T-cell (primary cell): ENCODE measurements at places on chromosomes 11 and 22.

DNA sequence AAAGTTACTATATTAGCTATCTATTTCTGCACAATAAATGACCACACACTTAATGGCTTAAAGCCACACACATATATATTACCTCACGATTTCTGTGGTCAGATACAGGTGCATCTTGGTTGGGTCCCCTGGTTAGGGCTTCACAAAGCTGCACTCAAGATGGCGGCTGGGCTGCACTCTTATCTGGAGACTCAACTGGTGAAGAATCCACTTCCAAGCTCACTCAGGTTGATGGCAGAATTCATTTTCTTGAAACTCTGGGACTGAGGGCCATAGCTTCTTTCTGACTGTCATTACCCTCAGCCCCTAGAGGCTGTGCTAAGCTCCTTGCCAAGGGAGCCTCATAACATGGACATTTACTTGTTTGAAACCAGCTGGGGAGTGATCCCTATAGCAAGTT lies 5.1 kb upstream of the MS4A10 start:
- H3K27ac ChIP-seq = no peak overlapping the region
- DNase-seq = no peak
- peaks cover 2% of the 10 kb centered on the region for H3K27me3 ChIP-seq

DNA sequence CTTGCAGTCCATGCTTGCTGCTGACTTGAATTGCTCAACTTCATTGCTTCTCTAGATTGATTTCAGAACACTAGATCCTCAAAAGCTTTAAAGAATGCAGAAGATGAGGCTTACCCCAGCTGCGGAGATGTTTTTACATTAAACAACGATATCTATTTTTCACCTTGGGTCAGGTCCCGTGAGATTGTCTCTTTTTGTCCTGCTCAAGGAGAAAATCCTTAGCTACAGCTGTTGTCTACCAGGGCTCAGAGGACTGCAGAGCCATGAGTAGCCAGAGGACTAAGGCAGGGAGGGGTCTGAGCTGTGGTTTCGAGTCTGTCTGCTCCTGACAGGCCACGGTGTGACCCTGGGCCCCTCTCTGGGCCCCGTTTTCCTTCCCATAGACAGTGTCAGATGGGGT lies 51.4 kb downstream of the PKNOX2 start:
- no peak overlapping the region for H3K4me3 ChIP-seq
- H3K27me3 ChIP-seq = peaks cover 44% of the 10 kb centered on the region
- H3K36me3 ChIP-seq = no peaks in the 10 kb centered on the region
- no peak overlapping the region for H3K27ac ChIP-seq
- DNase-seq = no peak

GRCh38 chr11:16982256-16982671 lies 31.9 kb downstream of the PLEKHA7 start:
- no peak overlapping the region for H3K27ac ChIP-seq
- H3K4me1 ChIP-seq = peaks cover 17% of the 10 kb centered on the region
- no peak overlapping the region for H3K4me3 ChIP-seq
- H3K36me3 ChIP-seq = no peaks in the 10 kb centered on the region
- DNase-seq = no peak

DNA sequence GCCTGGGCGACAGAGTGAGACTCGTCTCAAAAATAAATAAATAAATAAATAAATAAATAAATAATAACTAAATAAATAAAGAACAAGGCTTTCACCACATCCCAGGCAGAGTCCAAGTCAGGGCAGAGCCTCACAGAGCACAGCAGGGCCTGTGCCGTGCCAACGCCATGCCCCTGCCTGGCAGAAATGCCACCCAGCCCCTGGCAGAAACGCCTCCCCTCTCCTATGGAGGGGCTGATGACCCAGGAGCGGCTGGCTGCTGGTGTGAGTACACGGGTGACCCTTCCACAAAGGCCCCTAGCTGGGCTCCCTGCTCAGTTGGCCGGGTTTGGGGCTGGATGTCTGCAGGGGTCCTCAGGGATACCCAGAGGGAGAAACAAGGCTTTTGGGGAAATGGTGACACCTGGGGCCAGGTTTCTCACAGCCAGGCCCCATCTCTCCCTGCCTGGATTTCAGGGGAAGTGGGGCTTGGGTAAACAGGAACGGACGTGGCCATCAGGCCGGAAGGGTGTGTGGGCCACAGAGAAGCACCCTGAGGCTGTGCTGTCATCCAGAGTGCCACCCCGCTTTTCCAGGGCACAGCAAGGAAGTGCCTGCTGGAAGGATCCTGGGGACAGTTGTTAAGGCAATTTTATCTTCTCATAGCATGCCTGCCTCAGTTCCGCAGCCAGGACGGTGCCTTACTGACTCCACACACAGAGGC lies 5.1 kb downstream of the BID start:
- no peak overlapping the region for H3K4me3 ChIP-seq
- peaks cover 18% of the 10 kb centered on the region for H3K4me1 ChIP-seq
- no peak overlapping the region for H3K27ac ChIP-seq
- no peaks in the 10 kb centered on the region for H3K36me3 ChIP-seq

GRCh38 chr22:21447694-21448402 lies 19.3 kb upstream of the TMEM191C start:
- H3K27me3 ChIP-seq = no peaks in the 10 kb centered on the region
- no peak for DNase-seq

DNA sequence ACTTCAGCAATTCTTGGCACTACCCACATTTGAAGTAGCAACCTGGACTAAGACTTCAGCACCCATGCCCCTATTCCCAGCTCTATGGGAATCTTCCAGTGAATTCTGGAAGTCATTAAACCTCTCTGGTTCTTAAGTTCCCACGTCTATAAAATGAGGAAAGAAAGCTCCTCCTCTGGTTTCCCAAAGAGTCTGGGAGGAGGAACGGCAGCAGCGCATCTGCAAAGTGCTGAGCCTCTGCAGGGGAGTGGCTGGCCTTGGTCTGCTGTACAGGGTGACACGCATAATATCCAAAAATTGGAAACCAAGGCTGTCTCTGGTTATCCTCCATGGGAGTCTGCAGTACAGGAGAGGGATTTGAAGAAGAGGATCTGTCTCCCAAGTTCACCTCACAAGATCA lies 73.6 kb upstream of the TP53I11 start:
- no peaks in the 10 kb centered on the region for H3K36me3 ChIP-seq
- peaks cover 9% of the 10 kb centered on the region for H3K4me1 ChIP-seq
- no peak overlapping the region for H3K4me3 ChIP-seq
- no peaks in the 10 kb centered on the region for H3K27me3 ChIP-seq
- no peak overlapping the region for H3K27ac ChIP-seq

DNA sequence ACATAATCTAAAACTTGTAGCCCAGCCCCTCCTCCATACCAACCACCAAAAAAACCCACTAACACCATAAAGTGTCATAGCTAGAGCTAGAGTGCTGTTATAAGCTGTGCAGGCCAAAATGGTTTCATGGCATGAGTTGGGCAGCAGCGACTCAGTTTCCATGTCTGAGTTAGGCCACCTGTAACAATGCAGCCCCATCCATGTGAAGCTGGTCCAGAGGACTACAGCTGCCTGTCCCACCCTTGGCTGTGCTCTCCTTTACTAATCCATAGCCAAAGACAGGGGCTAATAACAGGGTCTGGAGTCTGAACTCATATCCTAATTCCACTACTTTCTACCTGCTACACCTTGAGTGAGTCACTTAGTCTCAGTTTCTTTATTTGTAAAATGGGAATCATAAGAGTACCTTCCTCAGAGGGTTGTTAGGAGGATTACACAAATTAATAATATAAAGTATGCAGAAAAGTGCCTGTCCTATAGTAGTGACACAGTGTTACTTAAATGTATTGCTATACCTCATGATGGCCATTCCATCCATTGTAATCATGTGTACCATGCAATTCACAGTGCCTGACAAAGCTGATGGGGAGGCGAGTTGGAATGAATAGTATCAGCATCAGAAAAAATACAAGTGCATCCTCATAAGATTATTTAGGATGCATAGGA lies 20.6 kb downstream of the KCNQ1OT1 start:
- DNase-seq = no peak
- H3K36me3 ChIP-seq = no peaks in the 10 kb centered on the region
- no peaks in the 10 kb centered on the region for H3K4me1 ChIP-seq
- H3K4me3 ChIP-seq = no peak overlapping the region
- no peaks in the 10 kb centered on the region for H3K27me3 ChIP-seq

GRCh38 chr11:67292671-67293070 lies 3.6 kb downstream of the ANKRD13D start:
- peaks cover 43% of the 10 kb centered on the region for H3K4me1 ChIP-seq
- no peaks in the 10 kb centered on the region for H3K36me3 ChIP-seq
- H3K27me3 ChIP-seq = no peaks in the 10 kb centered on the region
- no peak overlapping the region for H3K4me3 ChIP-seq

DNA sequence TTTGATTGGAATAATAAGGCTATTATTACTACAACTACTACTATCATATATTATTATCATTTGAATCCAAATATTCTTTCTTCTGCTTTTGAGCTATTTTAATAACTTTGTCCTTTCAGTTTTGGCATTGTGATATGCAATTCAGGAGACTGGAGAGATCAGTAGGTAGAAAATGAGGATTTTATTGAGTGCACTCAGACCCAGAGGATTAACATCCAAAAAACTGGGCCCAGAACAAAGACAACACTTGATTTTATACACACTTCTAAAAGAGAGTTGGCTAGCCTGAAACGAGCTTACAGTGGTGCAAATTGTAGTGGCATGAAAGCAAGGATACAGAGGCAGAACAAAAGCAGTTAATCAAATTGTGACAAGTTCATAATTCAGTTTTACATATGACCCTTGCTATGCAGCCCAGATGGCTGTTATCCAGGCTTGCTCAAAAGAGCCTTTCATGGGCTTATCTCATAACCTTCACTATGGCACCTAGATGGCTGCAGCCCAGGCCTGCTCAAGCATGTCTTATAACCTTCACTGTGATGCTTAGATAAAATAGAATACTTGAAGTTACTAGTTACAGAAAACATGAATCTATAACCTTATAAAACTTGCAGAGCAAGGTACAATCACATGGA lies 796.3 kb upstream of the RAG2 start:
- DNase-seq = no peak
- no peak overlapping the region for H3K4me3 ChIP-seq
- H3K27ac ChIP-seq = no peak overlapping the region
- no peaks in the 10 kb centered on the region for H3K27me3 ChIP-seq

GRCh38 chr11:13051257-13051656 lies 42.1 kb downstream of the RASSF10 start:
- DNase-seq = no peak
- no peak overlapping the region for H3K27ac ChIP-seq
- no peaks in the 10 kb centered on the region for H3K4me1 ChIP-seq
- H3K36me3 ChIP-seq = no peaks in the 10 kb centered on the region

- no peaks in the 10 kb centered on the region for H3K36me3 ChIP-seq
- H3K27ac ChIP-seq = no peak overlapping the region
- H3K4me1 ChIP-seq = no peaks in the 10 kb centered on the region
- H3K4me3 ChIP-seq = no peak overlapping the region
- H3K27me3 ChIP-seq = no peaks in the 10 kb centered on the region
These were observed 1036.0 kb downstream of the OPCML start for GRCh38 chr11:132496341-132496740.

- H3K4me1 ChIP-seq = no peaks in the 10 kb centered on the region
- no peak for DNase-seq
- peaks cover 37% of the 10 kb centered on the region for H3K27me3 ChIP-seq
- no peaks in the 10 kb centered on the region for H3K36me3 ChIP-seq
These were observed 557.7 kb downstream of the BRD1 start for GRCh38 chr22:49269928-49270327.

GRCh38 chr22:47143249-47143938 lies 380.9 kb downstream of the TBC1D22A start:
- H3K4me1 ChIP-seq = no peaks in the 10 kb centered on the region
- no peaks in the 10 kb centered on the region for H3K27me3 ChIP-seq
- DNase-seq = no peak
- H3K27ac ChIP-seq = no peak overlapping the region
- H3K4me3 ChIP-seq = no peak overlapping the region
- no peaks in the 10 kb centered on the region for H3K36me3 ChIP-seq

- H3K27ac ChIP-seq = peak overlapping the region; percentile 82
- DNase-seq = no peak
- H3K36me3 ChIP-seq = peaks cover 61% of the 10 kb centered on the region
- no peak overlapping the region for H3K4me3 ChIP-seq
- H3K27me3 ChIP-seq = no peaks in the 10 kb centered on the region
- H3K4me1 ChIP-seq = peaks cover 24% of the 10 kb centered on the region
These were observed 32.4 kb upstream of the SORL1-AS1 start for GRCh38 chr11:121485216-121485615.

DNA sequence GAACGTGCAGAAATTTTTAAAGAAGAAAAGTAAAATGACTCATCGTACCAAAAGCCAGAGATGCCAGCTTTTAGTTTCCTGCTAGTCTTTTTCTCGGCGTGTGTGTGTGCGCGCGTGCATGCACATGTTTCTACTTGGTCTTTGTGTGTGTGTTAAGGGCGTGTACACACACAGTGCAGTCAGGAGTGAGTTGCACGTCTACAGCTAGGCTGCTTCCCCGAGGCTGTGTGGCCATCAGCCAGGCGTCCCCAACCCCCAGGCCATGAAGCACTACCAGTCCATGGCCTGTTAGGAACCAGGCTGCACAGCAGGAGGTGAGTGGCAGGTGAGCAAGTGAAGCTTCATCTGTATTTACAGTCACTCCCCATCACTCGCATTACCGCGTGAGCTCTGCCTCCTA lies 36.4 kb downstream of the KCNQ1 start:
- H3K4me1 ChIP-seq = peaks cover 2% of the 10 kb centered on the region
- H3K27ac ChIP-seq = no peak overlapping the region
- H3K36me3 ChIP-seq = peaks cover 3% of the 10 kb centered on the region
